Type B pancreatic cell (in vitro differentiated cells): ENCODE measurements at places on chromosomes 7 and 10.

GRCh38 chr10:133616371-133617130 lies 10.0 kb downstream of the FRG2B start:
- no peak for DNase-seq

GRCh38 chr10:43068471-43069210 lies 8.2 kb upstream of the RET start:
- no peak for DNase-seq

DNA sequence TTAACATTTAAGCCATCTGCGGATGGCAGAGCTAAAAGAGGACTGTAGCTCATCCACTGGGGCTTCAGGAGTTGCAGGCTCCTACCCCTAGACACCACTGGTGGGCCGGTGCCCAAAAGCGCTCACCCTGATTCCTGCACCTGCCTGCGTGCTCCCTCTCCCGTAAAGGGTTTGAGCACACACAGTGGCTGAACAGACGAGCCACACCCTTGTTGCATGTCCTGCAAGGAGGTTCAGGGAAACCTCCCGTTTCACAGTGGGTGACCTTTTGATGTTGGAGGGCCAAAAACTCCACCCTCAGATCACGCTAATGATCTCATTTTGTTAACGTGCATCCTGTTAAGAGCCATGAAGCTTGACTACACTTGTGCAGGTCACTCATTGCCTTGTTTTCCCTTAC lies 37.9 kb downstream of the SYPL1 start:
- DNase-seq = no peak

DNA sequence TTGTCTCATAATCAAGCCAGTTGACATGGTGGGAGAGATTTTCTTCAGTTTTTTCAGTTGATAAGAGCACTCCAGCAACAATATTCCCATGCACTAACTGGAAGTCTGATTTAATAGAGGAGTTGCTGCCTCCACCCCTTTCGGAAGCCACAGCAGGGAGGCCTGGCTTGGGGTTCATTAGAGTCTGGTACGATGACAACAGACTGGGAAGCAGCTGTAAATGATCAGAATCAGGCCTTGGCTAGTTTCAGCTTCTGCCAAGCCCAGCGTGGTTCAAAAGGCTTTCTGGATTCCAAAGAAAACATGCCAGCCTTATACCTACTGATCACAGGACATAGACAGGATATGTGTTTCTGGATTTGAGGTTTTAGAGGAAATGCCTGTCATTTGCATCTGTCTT lies 274.0 kb downstream of the CSTF2T start:
- no peak for DNase-seq

- DNase-seq = no peak
Observed at GRCh38 chr7:32204361-32205018, 134.3 kb upstream of the PDE1C start.

DNA sequence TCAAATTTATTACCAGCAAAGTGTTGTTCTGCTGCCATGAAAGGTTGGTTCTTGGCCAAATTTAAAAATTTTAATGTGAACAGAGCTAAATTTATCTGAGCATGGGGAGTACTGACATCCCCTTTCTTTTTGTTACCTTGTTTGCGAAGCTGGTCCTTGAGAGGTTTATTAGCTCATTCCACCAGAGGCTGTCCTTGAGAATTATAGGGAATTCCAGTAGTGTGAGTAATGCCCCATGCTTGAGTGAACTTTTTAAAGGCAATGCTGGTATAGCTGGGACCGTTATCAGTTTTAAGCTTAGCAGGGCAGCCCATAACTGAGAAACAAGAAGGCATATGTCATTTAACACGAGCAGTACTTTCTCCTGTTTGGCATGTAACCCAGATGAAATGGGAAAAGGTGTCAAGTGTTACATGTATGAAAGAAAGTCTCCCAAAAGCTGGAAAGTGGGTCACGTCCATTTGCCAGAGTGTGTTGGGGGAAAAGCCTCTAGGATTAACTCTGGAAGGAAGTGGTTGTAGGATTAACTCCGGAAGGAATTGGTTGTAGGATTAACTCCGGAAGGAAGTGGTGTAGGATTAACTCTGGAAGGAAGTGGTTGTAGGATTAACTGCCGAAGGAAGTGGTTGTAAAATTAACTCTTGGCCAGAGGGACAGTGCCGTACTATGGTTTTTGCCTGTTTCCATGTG lies 37.3 kb upstream of the AKR1C2 start:
- DNase-seq = no peak

DNA sequence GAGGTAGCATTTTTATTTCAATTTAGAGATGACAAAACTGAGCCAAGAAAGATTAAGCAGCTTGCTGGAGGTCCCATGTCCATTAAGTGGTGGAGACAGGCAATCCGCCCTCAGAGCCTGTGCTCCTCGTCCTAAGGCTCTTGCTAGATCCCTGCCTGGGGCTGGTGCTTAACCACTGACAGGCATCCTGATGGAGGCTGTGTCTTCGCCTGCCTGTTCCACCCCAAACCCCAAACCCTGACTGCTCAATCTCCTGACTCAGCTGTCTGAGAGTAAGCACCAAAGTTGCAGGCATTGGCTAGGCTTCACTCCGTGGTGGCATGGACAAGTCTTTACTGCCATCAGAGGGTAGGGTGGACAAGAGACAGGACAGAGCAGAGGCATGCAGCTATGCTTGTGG lies 209.4 kb downstream of the POU6F2 start:
- no peak for DNase-seq

GRCh38 chr10:61558188-61558587 lies 104.5 kb upstream of the CABCOCO1 start:
- no peak for DNase-seq

DNA sequence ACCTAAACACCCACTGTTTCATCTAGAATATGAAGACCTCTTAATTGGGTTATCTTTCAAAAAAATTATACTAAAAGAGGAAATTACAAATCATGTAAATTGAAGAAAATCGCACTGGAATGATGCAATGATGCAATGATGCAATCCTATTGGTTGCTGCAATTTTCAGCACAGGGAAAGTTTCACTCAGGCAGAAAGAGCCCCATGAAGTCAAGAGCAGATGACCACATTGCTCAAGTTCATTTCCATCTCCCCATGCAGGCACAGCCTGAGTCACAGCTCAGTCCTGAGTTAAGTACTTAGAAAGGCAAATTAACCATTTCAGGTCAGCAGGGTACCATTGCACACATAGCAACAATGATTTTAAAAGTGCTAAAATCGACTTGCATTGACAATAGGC lies 180.3 kb upstream of the MYO3A start:
- DNase-seq = no peak

DNA sequence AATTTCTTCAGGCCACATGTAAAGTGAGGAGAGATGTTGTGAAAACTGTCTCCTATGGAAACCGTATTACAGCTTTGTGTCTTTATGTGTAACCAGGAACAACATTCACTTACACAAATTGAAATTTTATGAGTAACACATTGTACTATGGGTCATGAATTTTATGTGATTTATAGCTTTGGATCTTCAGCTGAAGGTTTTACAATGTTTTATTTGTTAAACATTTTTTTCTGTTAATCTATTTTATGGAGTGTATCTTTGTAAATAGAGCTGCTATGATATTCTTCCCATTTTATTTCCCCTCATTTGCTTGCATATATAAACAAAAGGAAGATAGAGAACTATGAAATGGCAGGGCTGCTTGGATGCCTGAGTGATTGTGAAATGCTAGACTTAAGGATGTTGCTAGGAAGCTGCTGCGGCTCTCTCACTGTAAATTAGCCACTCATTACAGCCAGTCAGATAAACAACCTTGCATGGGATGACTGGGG lies 104.5 kb upstream of the PCLO start:
- no peak for DNase-seq

GRCh38 chr7:124724507-124725192 lies 40.9 kb downstream of the GPR37 start:
- DNase-seq = no peak

- DNase-seq = no peak
Observed at GRCh38 chr7:44161371-44161770, 20.2 kb upstream of the MYL7 start.
